ENCODE measurements at places on chromosomes 5 and 9.

DNA sequence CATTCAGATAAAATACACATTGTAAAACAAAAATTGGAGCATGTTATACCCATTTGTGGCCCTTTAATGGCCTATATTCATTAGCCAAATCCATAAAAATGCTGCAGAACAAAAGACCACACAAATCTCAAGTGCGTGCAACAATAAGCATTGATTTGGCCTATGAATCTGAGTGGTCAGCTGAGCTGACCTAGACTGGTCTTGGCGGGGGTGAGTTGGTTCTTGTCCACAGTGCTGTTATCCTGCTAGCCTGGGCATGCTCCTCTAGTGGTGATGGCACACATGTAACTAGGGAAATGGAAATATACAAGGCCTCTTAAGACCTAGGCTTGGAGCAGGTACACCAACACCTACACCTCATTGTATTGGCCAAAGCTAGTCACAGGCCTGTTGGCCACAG lies 122.2 kb upstream of the TBCA start:
- no peak for DNase-seq

DNA sequence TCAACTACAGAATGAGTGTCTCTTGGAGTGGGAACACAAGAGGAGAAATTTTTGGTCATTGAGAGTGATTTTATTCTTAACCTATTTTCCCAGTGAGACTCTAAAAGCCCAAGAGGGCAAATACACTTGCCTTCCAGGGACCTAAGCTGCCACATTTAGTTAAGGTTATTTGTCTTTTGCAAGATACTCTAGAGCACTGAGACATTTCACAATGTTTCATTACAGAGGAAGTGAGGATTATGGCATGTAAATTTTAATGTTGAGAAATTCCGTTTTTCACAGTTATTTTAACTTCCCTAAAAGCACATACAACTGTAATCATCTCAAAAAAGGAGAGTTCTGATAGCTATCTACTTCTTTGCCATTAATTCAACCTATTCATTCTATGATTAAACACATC lies 38.7 kb upstream of the RAB3C start:
- DNase-seq: no peak

DNA sequence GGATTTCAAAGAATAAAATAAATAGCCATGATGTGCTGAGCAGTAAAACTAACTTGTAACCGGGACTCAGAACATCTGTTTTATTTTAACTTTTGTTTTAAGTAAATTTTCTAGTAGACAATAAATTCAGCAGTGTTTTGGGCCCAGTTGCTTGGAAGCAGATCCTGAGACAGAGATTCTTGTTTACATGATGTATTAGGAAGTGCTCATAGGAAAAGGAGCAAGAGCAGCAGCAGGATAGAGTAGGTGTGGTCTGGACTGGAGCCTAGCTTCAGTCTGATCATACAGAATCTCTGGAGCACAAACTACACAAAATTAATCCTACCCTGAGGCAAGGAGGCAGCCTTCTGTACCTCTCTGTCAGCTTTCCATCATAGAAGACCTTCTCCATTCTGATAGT lies 139.2 kb upstream of the CCNH start:
- no peak for DNase-seq

DNA sequence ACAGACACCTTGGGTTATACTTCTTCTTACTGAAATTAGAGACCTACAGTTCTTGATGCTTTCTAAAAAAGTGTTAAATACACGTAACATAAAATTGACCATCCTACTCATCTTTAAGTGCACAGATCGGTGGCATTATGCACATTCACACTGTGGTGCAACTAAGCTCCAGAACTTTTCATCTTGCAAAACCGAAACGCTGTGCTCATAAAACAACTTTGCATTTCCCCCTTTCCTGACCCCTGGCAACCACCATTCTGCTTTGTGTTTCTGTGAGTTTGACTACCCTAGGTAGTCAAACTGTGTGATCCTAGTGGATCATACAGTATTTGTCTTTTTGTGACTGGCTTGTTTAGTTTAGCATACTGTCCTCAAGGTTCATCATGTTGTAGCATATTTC lies 3.9 kb downstream of the MVB12B start:
- no peak for DNase-seq

DNA sequence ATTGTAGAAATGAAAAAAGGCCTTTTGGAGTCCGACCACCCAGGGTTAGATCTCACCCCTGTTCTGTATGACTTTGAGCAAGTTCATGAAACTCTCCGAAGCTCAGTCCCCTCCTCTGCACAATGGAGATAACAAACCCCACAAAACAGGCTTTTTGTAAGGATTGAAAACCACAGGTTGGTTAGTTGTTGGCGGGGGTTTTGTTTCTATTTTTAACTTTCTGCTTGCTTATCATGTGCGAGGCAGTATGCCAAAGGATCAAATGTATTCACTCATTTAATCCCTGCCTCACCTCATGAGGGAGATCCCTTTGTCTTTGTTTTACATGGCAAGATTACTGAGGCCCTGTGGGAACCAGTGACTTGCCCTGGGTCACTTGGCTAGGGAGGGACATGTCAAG lies 539.1 kb downstream of the CDK5RAP2 start:
- no peak for DNase-seq

DNA sequence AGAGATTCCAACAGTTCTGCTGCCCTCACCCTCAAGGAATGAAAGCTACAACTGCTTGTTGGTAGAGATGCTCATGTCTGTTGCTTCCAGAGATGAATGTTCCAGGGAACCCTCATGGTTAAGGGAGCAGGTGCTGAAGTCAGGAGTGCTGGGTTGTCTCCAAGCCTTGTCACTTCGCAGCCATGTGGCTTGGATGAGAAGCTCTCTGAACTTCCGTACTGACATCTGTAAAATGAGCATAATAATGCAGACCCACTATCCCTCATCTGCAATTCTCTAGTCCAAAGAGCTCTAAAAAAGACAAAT lies 133.3 kb upstream of the ADRA1B start:
- no peak for DNase-seq

DNA sequence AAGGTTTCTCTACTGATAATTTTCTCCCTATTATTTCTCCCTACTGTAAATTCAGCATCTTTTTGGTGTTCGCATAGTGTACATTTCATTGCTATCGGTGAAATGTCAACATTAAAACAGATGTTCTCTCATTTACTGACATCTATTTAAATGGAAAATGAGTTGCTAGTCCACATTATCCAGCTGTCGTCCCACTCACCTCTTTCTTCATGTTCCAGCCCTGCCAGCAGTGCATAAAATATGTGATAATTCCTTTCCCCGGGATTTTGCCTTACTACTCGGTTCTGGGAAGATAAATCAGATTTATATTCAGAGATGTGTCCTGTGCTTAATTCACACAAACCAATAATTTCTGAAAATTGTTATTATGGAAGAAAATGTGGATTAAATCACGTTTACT lies 155.8 kb downstream of the MYO10 start:
- DNase-seq: no peak

- no peak for DNase-seq
Observed at GRCh38 chr5:81626524-81626923, 124.4 kb downstream of the SSBP2 start.

DNA sequence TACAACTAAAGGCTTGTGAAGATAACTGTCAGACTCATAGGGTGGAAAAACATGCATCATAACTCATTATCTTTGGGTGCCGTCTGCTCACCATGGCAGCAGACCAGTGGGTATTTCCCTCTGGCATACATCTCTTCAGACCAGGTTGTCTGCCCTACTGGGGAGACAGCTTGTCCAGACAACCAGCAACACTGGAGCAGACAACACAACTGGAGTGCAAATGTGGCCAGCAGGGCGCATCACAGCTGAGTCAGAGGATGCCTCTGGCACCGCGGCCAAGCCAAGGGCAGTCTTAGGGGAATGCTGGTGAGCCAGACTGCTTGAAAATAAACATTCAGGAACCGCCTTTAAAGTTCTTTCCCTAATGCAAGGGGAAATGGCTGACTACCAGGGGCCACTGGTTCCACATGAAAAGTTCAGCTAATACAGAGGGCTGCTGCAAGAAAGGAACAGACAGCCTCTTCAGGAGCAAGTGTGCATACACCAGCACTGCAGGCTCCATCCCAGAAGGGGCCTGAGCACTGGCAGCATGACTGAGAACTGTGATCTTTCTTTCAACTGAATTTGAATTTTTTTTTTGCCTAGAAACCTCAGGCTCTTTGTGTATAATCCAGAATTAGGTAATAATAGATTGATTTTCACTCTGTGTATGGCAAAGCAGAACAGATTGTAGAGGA lies 77.3 kb downstream of the MAMDC2 start:
- DNase-seq: no peak

GRCh38 chr5:68409259-68409658 lies 193.7 kb downstream of the PIK3R1 start:
- no peak for DNase-seq

- DNase-seq: no peak
Observed at GRCh38 chr5:34490506-34491250, 165.4 kb upstream of the RAI14 start.

DNA sequence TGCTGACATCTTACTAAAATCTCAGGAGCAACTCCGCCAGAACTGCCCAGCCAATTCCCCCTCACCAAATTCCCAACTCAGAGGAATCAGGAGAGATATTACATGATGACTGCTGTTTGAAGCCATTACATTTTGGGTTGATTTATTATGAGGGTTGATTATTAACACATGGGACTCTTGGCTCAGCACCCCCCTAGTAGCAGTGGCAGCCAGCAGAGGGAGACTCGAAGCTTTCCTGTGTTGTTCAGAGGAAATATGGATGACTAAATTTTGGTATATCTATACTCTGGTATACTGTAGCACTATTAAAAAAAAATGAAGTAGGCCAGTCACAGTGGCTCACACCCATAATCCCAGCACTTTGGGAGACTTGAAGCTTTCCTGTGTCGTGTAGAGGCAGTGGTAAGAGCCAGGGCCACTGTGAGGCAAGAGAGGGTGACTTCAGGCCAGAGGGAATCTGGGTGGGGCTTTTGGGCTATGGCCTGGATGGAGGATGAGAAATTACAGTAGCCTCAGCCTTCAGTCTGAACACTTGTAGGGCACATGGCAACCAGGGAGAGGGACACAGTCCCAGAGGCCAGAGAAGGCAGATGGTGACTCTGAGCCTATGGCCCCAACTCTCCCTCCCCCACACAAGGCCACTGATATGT lies 111.4 kb downstream of the LHX2 start:
- DNase-seq: no peak

- DNase-seq: no peak
Observed at GRCh38 chr5:6595405-6595804, 37.4 kb downstream of the NSUN2 start.

DNA sequence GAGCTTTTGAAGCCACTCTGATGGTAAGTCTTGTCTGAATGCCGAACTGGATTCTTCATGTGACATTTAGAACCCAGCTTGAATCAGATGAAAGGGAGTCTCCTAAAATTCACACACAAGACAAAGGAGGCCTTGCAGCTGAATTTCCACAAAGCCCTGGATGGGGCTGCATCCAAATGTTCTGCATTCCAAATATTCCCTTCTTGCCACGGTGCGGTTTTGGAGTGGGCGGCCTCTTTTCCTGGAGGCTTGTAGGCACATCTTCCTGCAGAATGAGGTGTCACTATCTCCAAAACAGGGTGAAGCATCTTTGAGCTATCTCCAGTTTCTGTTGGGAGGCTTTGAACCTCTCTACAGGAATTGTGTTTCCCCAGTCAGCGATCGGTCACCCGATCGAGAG lies 342.7 kb downstream of the ARHGEF28 start:
- no peak for DNase-seq

DNA sequence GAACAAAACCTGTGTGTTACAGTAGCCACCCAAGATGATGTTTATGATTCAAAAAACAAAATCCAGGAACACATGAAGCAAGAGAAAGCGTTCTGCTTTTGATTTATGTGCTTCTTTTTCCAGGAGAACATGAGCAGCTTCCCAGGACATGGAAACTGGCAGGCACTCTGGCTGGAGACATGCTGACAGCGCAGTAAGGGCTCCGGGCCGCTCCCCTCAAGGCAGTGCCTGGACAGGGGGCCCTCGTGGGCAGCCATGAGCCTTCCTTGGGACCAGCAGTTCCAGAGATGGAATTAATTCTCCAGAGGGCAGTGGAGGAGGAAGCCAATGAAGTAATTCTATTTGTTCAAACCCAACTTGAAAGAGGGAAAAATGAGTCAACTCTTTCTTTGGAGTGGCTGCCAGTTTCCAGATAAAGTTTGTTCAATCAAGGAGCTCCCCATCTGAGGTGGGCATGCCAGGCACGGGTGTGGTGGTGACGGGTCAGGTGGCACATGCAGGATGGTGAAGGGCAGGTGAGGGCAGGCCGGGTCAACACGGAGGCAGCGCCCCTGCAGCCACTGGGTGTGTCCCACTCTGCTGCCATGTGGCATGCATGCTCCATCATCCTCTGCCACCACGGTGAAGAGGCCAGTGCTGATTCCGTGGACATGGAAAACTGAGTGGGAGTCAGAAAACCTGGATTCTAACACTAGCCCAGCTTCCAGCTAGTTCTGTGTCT lies 83.8 kb downstream of the OTULIN start:
- no peak for DNase-seq

GRCh38 chr5:114415760-114416159 lies 53.9 kb downstream of the KCNN2 start:
- DNase-seq: no peak

GRCh38 chr9:89497978-89498851 lies at the start of gene SEMA4D:
TSS of gene SEMA4D (minus strand) at chr9:89498113. CDS start at chr9:89405456, 92,657 bp downstream.
- DNase-seq: no peak

- DNase-seq: no peak
Observed at GRCh38 chr9:134045841-134046544, 20.7 kb downstream of the BRD3OS start.

DNA sequence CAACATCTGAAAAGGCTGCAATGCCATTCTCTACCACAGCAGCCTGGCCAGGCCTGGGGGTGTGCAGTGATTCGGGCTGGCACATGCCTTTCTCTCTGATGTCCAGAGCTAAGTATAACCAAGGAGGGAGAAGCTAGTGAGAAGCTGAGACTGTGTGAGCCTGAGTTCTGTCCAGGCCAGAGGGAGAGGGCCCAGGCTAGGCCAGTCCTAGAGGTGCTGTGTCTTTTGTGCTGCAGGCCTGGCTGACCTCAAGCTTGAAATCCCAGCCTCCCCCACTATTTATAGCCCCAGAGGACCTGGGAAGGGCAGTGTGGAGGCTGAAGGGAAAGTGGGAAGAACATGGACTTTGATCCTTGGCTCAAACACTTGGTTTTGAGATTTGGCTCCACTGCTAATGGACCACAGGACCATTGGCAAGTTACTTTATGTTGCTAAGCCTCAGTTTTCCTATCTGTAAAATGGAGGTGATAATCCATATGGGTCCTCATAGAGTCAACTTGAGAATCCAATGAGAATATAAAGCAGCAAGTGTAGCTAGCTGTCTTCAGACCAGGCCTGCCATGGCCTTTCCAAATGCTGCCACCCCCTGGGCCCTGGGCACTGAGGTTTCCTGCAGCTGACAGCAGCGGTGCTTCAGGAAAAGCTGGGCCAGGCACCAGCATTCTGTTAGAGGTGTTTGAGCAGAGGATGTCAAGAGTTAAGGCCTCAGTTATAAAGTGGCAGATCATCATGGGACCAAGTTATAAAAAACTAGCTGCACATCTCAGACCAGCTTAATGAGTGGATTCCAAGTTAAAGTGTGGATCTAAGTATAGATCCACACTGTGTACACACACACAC lies 21.1 kb downstream of the BNIP1 start:
- no peak for DNase-seq

DNA sequence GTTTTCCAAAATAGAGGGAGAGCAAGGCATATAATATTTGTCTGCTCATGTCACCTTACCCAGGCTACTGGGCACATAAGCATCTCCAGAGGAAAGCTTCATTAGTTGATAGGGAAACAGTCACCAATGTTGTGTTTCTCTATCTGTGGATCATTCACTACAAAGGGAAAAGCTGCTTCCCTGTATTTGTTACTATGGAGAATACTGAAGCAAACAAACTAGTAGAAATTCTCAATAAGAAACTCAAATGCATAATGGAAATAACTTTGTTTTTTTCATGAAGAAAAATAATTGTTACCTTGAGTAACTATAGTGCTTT lies 138.2 kb downstream of the PCSK1 start:
- no peak for DNase-seq
